ENCODE measurements at places on chromosomes 3 and 15. TPM values are rescaled to one million over a fixed set of nuclear protein-coding genes. Genes with fewer than 3 reads are reported as not detected.
A peak's percentile ranks its signal among the peaks of the same experiment; 100 is the strongest.

DNA sequence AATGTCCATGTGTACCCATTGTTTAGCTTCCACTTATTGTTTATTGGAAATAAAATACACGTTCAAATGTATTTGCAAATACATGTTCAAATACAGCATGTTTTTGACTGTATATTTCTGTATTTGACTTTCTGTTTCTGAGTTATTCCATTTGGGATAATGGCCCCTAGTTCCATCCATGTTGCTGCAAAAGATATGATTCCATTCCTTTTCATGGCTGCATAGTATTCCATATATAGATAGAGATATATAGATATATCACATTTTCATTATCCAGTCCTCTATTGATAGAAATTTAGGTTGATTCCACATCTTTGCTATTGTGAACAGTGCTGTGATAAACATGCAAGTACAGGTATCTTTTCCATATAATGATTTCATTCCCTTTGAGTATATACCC lies 241.4 kb upstream of the SOX2 start:
- no peak for DNase-seq

- no peak for DNase-seq
Observed at GRCh38 chr3:10373686-10374261, 52.9 kb upstream of the SEC13 start.

DNA sequence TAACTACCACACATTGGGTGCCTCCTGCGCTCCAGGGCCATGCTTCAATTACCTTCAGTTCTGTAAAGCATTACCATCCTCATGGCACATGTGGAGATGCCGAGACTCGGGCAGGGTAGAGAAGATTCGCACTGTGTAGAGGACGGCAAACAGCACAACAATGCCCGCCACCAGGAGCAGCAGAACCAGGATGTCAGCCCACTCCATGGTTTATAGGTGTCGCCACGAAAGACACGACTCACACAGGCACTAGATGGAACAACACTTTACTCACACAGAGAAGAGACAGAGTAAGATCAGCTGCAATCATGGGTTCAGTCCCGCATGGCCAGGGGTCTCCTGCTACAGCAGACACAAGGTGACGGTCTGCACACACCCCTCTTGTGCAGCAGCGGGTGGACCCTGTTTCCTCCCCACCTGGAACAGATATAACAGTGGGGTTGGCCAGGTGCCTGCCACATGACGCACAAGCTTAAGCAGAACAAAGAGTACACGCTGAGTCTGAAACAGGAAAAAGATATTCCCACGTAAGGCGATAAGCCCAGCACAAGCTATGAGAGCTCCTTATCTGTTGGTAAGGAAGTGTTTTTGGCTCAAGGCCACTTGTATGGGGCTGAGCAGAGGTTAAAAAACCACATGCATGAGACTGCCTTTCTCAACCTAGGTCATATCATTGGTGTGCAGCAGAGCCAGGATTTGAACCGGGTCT lies 2.5 kb upstream of the TBC1D21 start:
- DNase-seq: no peak

DNA sequence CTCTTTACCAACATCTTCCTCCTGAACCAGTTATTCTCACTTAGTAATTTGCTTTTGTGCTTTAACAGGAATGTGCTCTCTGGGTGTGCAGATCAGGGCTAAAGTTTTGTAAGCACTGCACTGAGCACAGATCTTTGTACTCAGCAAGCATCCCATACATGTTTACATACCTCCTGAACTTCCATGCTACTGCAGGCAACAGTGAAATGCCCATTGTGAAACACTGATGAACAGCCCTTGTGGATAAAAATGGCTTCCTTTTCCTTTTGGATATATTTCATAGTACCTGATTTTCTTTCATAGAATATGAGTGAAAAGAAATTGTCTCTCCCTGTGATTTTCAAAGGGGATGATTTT lies 855.9 kb downstream of the MCTP2 start:
- no peak for DNase-seq

DNA sequence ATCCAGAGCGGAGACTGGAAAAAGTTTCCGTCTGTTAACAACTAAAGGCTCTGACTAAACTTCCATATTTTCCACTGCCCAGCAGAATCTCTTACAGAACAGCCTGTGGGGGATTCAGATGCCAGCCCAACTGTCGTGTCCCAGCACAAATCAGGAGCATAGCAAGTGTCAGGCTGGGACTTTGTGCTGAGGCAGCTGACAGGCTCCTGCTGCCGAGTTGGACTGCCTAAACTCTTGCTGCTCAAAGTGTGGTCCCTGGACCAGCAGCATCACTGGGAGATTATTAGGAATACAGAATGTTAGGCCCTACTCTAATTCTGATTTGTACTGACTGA lies 31.2 kb upstream of the CMTM7 start:
- DNase-seq: no peak

GRCh38 chr15:77808075-77808474 lies 175.4 kb upstream of the LINGO1 start:
- no peak for DNase-seq

GRCh38 chr3:66348704-66349103 lies 127.9 kb downstream of the SLC25A26 start:
- DNase-seq: no peak

- DNase-seq: no peak
Observed at GRCh38 chr3:193347521-193348501, 30.7 kb downstream of the ATP13A5 start.

GRCh38 chr3:58551636-58552180 lies 14.7 kb upstream of the ACOX2 start:
- no peak for DNase-seq

- DNase-seq: no peak
Observed at GRCh38 chr3:31408720-31409119, 124.0 kb upstream of the STT3B start.

- DNase-seq: no peak
Observed at GRCh38 chr3:181764544-181764943, 52.8 kb downstream of the SOX2 start.

DNA sequence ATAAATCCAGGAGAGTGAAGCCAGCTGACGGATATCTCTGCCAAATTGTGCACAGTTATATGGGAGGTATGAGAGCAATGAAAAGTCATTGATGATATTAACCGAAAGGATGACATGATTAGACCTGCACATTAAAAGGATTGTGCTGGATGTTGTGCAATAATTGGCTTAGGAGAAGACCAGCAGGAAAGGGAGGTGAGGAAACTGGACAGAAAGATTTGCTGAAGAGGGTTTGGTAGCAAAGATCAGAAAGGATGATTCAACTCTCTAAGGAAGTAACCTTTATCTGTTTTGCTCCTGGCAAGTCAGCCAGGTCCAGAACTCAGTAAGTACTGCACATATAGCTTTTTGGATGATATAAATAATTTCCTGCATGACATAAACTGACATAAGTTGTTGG lies 704.7 kb downstream of the GRM7 start:
- no peak for DNase-seq

DNA sequence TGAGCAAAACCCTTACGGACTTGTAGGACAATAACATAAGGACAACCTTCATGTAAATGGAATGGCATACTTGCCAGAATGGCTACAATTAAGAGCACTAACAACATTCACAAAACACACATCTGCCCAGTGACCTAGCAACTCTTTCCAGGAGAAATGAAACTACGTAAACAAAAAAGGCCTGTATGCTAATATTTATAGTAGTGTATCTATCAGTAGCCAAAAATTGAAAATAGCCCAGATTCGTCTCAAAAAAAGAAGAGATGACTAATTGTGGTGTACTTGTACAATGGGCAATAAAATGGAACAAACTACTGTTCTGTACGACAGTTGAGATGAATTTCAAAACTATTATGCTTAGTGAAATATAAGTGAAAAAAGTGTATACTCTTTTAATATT lies 38.4 kb downstream of the CMC1 start:
- DNase-seq: no peak

DNA sequence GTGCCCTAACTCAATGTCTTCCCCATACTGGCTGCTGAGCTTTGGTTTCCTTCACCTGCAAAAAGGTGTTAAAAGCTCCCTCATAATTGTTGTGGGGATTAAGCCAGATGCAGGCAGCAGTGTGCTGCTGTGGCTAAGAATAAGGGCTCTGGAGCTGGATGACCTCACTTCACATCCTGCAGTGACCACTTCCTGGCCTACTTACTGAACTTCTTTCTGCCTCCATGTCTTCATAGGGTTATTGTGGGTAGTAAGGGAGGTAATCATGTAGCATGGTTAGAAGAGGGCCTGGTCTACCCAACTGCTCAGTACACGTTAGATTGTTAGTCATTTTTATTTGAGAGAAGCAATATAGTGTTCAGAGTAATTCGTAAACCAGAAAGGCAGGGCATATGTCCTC lies 18.4 kb downstream of the GYG1 start:
- no peak for DNase-seq

DNA sequence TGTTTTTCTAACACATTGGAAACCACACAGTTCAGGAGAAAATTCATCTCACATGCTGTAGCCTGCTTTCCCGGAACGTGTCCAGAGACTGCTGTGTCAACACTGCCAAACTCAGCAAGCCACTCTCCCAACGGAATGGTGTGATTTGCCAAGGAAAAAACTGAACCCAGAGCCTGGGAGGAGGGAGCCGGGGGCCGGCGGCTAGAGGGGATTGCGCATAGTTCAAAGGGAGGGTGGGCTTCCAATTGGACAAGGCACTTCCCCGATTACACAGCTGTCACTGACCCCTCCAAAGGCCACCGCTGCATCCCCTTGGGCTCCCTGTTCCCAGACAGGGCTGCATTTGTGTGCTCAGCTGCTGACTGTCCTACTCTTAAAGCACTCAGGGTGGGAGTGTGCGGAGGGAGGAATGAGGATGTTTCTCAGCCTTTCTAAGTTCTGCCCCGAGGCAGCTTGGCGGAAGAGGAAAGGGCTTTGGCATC lies 256.2 kb downstream of the ZNF621 start:
- peak; percentile 11 for DNase-seq

DNA sequence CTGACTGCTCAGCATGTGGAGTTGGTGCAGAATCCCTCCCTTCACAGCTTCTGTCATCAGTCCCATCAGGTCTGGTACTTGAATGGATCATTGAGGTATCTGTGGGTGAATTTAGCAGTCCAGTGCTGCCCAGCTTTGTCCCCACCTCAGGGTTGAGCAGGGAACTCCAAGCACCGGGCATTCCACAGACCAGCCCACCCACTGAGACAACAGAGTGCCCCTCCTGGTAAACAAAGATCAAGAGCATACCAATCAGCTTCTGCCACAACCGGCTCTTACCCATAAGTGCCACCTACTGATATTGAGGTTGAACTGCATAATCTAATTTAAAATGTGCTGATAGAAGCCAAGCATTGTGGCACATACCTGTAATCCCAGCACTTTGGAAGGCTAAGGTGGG lies 57.1 kb upstream of the FXR1 start:
- no peak for DNase-seq

DNA sequence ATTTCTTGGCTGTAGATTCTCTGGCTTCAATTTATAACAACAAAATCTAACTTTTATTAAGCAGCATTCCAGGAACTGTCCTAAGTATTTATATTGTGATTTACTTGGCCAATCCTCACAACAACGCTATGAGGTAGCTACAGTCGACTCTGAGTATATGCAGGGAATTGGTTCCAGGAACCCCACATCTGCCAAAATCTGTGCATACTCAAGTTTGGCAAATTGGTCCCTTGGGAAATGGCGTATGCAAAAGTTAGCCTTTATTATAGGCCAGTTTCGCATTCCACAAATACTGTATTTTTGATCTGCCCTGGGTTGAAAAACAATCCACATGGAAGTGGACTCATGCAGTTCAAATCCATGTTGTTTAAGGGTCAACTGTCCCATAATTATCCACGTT lies 53.9 kb downstream of the RAP2B start:
- DNase-seq: no peak

GRCh38 chr3:27666708-27667107 lies 55.4 kb downstream of the EOMES start:
- no peak for DNase-seq

GRCh38 chr3:99699841-99700240 lies 61.4 kb downstream of the COL8A1 start:
- DNase-seq: no peak

DNA sequence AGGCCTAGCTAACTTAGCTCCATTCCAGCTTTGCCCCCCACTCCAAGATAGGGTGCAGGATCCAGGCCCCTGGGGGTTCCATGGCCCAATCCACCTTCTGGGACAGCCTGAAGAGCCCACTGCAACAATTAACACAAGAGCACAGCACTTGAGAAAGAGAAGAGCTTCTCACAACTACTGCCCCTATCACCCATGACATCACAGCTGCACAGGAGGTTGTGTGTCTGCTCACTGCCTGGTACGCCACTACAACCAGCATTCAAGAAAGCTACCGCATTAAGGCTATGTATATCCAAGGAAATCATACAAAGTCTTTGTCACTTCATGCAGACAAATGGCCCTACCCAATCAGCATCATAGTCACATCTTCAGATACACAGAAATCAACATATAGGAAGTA lies 62.0 kb downstream of the MYO5A start:
- no peak for DNase-seq

- no peak for DNase-seq
Observed at GRCh38 chr3:151210676-151211381, 7.8 kb upstream of the GPR171 start.

The AADACL2 gene
- not detected for total RNA-seq

The CORO2B gene
- 8.5 TPM for total RNA-seq

The COL8A1 gene
- total RNA-seq: 253 TPM

The PIERCE2 gene
- total RNA-seq: 12.6 TPM

The ROBO2 gene
- total RNA-seq: 9.8 TPM

The SERPINI2 gene
- not detected for total RNA-seq

The ZNF774 gene
- 7.7 TPM for total RNA-seq

The EFCC1 gene
- total RNA-seq: 1.4 TPM

The CNTN4 gene
- total RNA-seq: 103 TPM
